ENCODE measurements at places on chromosomes 1 and 21.

- DNase-seq, result peak; percentile 19
Measured at GRCh38 chr21:16713331-16714117, 799.3 kb upstream of the CXADR start.

DNA sequence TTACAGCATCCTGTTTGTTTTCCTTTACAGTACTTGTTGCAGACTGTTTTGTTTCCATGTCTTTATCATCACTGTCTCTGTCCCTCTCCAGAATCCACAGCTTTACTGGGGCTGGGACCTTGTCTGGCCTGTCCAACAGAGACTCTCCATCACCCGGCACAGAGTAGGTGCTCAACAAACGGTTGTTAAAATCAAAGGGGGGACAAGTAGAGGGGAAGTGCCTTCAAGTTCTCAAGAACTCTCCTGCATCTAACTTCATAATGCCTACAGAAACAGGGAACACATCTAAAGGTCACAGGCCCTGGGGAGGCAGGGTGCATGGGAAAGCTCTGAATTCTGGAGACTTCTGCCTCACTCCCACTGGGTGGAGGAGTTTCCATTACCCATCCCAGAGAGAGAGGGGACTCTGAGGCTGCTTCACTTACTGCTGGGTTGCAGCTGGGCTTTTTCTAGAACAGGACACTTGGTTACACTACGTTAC, 2.3 kb upstream of the ECE1 start:
- DNase-seq, result no peak

DNA sequence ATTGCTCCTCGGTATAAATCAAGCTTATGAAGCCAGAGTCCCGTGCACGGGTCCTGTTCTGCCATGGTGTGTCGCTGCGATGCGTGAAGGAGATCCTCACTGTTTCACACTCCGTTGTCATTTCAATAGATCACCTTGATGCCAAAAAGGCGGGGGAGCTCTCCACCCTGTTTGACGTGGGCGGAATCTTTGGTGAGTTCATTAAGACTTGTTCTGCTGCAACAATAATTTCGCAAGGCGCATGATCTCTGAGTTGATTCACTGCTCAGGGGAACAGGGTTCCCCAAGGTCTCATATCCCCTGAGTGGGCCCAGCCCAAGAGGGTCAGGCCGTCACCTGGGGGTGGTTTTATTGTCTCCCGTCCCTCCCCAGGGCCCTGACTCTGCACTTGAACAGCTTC, 50.0 kb downstream of the SLC37A1 start:
- DNase-seq, result no peak

DNA sequence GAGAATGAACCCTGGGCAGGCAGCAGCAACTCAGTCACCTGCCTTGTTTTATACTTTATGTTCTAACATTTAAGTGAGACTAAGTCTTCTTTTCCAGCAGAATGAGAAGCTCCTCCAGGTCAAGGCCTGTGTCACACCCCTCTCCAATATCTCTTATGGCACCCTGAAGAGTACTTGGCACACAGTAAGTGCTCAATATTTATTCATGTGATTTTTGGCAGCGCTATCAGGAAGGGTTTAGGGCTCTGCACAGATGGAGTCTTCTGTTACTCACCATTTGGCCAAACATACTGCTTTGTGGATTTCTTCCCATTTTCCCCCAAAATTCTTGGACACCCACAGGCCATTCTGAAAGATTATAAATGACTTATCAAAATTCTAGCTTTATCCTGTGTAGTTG, 43.8 kb upstream of the MYBPHL start:
- DNase-seq, result no peak

- DNase-seq, result peak; percentile 21
Measured at GRCh38 chr1:5980314-5981008, 11.8 kb downstream of the NPHP4 start.

DNA sequence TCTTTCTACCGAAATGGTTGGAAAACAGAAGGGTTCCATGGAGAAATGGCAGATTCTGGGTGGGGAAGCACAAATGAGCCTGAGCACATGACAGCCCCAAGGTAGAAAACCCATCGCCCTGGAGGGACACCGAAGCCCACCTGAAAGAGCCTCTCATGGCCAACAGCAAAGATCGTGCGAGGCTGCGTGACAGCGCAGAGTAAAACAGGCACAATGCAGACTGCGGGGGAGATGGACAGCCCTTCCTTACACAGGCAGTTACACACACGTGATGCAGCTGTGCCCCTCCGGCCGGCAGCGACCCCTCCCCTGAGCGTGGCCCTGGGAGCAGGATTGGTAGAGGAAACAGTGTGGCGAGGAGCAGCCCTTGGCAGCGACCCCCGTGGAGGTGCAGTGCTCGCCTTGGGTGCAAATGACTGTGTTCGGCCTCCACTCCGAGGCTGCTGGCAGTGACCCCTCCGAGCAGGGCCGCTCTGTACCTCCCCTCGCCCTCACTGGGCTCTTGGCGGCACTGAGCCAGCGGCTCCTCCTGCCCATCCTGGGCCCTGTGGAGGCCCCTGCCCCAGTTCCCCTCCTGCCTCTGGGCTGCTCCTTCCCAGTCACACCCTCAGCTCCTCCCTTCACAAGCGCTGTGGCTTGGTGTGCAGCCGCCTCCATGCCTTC, 120.9 kb upstream of the COL6A1 start:
- no peak for DNase-seq

- DNase-seq, result no peak
Measured at GRCh38 chr1:235887676-235888075, 21.0 kb upstream of the LYST start.

- peak; percentile 25 for DNase-seq
Measured at GRCh38 chr1:221824025-221824424, 82.1 kb upstream of the DUSP10 start.

DNA sequence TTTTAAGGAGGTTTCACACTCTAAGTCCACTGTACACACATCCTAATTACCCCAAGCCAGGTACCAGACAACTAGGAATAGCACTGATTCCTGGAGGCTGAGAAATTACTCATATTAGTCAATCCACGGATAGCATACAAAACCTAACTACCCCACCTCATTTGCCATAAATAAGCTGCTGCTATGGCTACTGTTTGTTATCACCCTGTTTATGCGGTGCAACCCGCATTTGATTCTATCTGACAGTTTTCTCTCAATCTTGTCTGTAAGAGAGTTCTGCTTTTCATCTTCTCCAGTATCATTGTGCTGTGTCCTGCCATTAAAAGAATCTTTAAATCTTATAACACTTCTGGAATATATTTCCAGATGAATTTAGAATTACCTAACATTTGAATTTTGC, 1496.5 kb downstream of the PLA2G4A start:
- no peak for DNase-seq

- no peak for DNase-seq
Measured at GRCh38 chr1:228811712-228812305, 76.5 kb downstream of the RHOU start.

- no peak for DNase-seq
Measured at GRCh38 chr1:167573035-167573434, 19.5 kb upstream of the CREG1 start.

GRCh38 chr1:203227371-203228083, 1.9 kb downstream of the CHIT1 start:
- no peak for DNase-seq

- DNase-seq, result no peak
Measured at GRCh38 chr21:42970946-42971653, 3.3 kb upstream of the PKNOX1 start.

DNA sequence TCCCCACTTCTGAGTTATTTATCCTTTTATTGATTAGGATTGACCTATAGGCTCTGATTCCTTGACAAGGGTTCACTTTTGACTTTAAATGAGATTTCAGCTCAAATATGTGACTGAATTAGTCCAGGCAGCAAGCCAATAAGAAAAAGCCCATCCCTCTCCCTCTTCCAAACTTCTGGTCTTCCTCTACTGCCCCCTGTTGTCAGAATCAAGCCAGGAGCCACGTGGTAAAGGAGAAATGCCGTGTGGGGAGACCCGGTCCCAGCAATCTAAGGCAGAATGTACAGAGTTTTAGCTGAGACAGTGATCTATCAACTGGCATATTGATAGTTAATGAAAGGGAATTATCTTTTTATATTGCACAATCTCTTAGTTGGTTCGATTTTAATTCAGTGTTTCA, 5.2 kb downstream of the ADAMTS5 start:
- DNase-seq, result no peak

DNA sequence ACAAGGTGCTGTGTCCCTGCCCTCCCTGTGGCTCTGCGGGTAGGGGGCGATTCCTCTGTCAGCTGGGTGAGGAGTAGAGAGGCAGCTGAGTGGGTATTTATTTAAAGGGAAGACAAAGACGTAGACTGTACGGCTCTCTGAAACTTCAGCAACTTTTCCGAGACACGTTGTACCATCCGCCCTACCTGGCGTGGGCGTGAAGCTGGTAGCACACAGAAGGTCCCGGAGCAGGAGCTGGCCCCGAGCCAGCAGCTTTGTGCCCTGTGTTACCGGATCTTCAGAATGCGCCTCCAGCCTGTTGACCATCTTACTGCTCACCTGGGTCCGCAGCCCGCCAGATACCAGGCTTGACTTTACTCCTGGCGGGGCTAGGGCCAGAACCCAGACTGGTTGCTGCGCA, 34.9 kb downstream of the PRKCZ start:
- no peak for DNase-seq

DNA sequence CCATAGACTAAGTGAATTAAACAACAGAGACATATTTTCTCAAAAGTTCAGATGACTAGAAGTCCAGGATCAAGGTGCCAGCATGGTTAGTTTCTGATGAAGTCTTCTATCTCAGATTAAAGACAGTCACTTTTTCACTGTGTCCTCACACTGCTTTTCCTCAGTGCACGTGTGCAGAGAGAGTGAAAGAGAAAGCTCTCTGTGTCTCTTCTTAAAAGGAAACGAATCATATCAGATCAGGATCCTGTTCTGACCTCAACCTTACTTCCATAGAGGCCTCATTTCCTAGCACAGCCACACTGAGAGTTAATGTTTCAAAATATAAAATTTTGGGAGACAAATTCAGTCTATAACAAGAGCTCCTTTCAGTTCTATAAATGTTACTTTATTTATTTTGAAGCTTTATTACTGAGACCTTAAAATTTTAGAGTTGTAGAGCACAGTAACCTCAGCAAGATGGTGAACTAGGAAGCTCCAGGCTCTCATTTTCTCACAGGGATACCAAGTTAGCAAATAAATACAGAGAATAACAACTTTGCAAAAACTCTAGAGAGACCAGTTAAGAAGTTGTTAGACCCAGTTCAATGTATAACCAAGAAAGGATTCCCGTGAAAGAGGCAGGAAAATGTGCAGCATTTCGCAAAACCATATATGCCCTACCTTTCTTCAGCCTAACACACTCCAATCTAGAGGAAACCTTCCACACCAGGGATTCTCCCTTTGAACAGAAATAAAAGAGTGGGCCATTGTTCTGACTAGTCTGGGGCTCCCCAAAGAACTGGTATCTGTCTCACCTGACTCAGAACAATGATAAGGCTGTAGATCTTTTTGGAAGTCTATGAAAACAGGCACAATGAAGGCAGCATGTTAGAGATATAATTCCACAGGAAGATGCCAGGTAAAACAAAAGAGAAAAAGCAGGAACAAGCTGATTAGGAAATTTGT, 372.2 kb downstream of the MRPL39 start:
- no peak for DNase-seq

DNA sequence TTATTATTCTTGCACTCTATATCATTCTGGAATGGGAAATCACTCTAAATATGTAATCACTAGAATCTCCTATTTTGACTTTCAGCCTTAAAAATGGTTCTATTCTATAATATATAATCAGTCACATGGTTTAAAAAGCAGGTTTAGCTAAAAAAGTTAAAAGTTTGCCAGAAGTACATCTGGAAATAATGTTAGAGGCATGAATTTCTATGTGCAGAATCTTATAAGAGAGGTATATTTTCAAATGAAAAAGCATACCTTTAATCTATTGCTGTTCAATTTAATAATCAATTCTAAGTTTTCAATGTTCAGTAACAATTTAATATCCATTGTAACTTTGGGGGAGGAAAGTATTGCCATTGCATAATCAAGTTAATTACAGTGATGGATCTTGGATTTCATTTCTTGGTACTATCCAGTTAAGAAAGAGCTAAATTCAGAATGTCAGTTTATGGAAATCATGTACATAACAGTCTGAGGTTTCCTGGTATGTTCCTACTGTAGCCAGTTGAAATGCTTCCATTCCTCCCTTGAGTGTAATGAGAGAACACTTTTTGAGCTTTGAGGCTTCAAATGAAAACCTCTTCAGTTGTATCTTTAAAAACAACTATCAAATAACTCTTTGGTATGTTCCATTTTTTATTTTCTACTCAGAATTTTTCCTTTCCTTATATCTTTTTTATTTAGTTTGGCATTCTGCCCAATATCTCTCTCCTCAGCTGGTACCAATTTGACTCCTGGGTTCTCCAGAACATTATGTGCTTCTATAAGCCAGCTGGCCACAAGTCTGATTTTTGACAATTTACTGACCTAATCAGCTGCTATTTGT, 175.7 kb upstream of the COL11A1 start:
- peak; percentile 95 for DNase-seq

DNA sequence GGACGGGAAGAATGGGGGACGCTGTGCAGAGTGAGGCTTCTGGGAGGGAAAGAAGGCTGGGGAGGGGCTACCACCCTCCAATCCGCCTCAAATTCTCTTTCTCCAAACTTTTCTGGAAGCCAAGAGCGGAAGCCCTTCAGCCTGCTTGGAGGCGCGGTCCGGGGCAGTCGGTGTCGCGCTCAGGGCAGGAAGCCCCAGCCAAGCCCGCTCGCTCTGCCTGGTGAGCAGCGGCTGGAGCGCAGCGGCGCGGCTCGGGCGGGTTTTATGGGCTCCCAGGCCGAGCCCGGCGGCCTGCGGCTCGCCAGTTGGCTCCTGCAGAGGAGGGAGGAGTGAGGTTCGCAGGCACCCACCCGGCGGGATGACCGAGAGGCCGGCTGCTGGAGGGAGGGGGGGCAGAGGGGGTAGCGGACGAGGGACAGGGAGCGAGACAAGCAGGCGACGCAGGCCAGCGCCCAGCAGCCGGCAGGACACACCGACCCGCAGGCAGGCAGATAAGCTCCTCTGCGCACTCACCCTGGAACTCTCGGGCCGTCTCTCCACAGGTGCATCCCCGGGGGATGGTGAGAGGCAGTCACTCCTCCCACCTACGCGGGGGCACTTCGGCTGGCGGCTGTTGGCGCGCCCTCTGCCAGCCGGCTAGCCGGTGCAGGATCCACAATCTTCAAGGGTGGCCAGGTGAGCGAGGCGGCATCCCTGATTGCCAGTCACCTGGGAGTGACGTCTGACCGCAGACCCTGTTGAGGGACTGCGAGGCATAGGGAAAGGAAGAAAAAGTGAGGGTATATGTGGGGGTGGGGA, at the start of gene AVPR1B:
AVPR1B (minus strand) TSS at position 238 of the 798 bp plus-strand sequence. CDS start 498 bp downstream, outside the sequence.
- peak; percentile 68 for DNase-seq

DNA sequence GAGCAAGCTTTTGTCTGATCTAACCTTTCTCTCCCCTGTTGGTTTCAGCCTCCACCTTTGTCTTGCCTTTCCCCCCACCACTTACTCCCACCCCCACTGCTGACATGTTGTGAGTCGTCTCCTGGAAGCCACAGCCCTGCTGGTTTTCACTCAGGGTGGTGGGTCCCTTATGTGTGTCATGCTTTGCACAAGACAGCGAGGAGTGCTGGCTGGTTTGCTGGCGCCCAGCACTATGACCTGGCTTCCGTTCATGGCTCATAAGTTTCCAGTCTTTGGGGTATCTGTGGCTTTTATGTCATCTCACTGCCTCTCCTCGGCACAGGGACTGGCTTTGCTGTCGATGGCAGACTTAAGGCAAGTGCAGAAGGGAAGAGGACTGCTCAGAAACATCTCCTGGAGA, 177.7 kb downstream of the KIF26B start:
- DNase-seq, result no peak
